Eye (tissue), 1 donor: ENCODE measurements at places on chromosomes 12 and 14.

GRCh38 chr12:129605666-129606065 lies 298.2 kb downstream of the TMEM132D start:
- DNase-seq, result no peak

- DNase-seq, result peak; percentile 30
Observed at GRCh38 chr14:83467811-83468210, 1934.2 kb upstream of the SEL1L start.

GRCh38 chr12:77796775-77797174 lies 33.9 kb upstream of the NAV3 start:
- DNase-seq, result no peak

GRCh38 chr14:39228509-39229221 lies 5.0 kb upstream of the MIA2 start:
- DNase-seq, result no peak

DNA sequence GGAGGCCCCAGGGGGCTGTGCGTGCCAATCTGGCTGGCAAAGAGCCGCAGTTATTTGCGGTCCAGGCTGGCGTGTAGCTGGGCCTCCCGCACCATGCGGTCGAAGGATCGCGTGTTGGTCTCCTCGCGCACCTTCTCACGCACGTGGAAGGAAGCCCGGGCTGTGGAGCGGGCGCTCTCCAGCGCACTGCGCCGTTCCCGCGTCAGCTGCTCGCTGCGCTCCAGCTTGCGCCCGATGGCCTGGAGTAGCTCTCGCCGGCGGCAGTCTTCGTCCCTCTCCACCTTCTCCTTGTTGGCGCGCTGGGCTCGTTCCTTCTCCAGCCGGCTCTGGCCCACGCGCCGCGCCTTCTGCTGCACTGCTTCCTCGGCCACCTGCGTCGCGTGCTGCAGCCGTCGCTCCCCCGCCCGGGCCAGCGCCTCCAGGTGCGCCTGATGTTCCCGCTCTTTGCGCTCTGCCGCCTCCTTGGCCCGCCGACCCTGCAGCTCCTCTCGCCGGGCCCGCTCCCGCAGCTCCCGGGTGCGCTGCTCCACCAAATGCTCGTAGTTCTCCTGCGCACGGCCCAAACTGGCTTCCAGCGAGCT lies 3.1 kb downstream of the CCDC177 start:
- no peak for DNase-seq

GRCh38 chr12:113290506-113290905 lies 44.4 kb downstream of the SLC8B1 start:
- DNase-seq, result no peak

DNA sequence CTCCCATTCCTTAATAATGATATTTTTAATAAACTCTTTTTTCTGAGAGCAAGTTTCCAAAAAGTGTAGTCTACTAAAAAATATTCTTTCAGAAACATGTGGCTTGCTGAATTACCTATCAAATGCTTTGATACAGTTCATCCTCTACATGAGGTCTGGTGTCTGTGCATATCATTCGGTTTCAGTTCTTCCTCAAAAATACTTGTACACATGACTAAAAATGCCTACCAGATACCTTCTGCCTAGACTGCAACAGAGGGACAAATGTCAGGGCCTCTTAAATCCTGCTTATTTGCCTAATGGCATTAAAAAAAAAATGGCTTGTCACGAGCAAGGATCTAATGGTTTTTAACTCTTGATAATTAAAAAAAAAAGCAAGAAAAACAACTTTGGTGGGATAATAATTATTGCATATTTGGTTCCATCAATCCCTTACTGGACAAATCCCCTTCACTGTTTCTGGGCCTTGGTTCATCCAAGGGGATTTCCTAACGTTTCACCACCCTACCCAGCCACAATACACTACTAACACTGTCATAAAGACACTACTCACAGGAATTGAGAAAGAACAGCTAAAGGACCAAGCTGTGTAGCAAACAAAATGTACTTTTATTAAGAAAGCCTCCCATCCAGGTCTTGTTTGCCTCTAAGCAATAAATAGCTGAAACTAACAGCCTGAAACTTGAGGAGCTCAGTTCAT lies 45.7 kb downstream of the PARP11 start:
- no peak for DNase-seq

GRCh38 chr12:52093346-52093745 lies 13.8 kb downstream of the SMIM41 start:
- no peak for DNase-seq

- DNase-seq, result no peak
Observed at GRCh38 chr14:92641306-92641705, 107.1 kb downstream of the LGMN start.

DNA sequence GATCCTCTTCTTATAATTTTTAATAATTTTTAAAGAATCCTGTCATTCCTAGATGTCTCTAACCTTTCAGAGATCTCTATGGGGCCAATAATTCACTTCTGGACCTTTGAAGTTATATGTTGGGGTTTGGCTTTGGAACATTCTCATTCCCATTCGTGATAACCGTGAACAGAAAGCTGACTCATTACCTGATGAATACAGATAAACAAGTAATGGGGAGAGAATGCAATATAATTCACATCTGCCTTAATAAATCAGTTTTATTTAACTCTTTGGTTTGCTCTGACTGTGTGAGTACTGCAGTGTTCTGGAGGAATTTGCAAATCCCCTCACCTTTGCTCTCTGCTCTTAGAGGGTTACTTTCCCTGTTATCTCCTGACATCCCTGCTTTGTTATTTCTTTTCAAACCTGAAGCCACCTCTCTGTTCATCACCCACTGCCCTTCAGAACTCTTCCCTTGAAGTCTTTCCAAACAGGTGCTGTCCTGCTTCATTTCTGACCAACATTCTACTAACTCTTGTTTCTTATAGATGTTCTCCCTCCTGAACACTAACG lies 79.6 kb upstream of the SLC38A2 start:
- DNase-seq, result no peak

GRCh38 chr12:14650789-14651188 lies 45.6 kb downstream of the GUCY2C start:
- DNase-seq, result no peak

DNA sequence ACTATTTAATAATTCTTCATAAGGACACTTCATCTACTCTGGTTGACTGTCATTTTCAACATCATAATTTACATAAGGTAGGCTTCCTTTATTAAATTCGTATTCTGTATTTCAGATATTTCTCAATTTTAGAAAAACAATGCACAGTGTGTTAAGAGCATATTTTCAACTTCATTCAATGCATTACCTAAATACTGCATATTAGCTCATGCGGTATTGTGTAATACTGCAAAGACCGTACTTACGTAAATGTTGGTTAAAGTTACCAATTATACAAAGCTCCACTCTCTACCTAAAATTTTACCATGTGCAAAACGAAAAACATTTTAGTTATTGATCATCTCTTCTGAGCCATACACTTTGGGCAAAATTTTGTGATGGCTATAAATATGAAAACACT lies 62.8 kb downstream of the EXOC5 start:
- DNase-seq, result no peak

DNA sequence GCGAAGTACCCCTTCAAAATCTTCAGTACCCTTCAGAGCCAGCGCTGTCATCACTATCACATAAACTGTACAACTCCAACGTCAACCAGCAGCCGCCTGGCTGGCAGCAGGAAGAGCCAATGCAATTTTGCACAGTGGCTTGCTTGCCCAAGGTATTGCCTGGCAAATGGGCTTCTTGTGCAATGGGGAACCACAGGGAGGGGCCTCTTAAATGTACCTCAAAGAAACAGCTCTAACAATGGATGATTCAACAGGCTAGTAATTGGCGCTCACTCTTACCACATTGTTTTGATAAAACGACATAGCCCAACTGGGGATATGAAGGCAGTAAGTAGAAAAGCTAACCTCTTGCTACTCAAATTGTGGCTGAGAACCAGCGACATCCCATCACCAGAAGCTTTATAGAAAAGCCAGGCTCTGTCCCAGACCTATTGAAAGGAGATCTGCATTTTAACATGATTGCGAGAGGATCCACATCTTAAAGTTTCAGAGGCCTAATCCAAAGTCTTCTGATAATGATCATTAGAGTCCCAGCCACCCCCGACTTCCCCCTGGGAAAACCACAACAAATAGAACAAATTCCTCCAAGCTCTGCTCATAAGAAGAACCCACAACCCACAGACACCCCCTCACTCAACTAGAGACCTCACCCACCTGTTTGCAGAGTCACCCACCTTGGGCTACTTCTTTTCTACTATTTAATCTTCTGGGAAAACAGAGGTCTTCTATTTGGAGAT lies 125.3 kb upstream of the HIF1A start:
- no peak for DNase-seq

DNA sequence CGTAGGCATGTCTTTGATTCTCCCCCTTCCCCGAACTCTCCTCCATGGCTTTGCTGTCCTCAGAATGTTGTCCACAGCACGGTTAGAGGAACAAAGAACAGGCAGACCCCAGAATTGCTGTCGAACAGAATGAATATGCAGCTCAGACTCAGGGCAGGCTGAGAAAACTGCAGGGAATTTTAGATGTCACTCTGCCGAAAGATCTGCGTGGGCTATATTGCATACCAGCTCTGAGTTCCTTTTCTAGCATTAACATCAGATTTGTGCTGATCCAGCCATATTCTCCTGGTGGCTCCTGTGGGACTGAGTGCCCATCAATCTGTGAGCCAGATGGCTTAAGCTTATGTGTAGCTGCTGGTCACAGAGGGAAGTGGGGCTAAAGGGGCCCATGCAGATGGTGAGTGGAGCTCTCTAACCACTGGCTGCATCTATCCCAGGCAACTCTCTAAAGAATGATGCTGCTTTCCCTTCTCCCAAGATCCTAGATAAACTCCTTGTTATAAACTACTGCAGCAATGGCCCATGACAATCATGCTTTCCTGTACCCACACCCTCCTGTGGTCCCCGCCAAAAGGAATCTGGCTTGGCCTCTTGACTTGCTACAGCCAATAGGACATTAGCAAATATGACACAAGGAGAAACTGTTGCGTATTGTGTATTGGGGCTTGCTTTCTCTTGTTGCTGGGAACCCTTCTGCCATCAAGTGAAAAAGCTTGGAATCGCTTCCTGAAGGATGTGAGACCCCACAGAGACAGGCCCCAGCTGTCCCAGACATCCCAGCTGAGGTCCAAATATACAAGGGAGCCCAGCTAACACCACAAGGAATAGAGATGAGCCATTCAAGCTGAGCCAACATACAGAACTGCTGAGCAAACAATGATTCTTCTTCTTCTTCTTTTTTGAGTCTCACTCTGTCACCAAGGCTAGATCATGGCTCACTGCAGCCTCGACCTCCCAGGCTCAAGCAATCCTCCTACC lies 101.3 kb downstream of the FOXN3 start:
- peak; percentile 61 for DNase-seq

- DNase-seq, result no peak
Observed at GRCh38 chr14:87952307-87953094, 40.5 kb downstream of the GALC start.

DNA sequence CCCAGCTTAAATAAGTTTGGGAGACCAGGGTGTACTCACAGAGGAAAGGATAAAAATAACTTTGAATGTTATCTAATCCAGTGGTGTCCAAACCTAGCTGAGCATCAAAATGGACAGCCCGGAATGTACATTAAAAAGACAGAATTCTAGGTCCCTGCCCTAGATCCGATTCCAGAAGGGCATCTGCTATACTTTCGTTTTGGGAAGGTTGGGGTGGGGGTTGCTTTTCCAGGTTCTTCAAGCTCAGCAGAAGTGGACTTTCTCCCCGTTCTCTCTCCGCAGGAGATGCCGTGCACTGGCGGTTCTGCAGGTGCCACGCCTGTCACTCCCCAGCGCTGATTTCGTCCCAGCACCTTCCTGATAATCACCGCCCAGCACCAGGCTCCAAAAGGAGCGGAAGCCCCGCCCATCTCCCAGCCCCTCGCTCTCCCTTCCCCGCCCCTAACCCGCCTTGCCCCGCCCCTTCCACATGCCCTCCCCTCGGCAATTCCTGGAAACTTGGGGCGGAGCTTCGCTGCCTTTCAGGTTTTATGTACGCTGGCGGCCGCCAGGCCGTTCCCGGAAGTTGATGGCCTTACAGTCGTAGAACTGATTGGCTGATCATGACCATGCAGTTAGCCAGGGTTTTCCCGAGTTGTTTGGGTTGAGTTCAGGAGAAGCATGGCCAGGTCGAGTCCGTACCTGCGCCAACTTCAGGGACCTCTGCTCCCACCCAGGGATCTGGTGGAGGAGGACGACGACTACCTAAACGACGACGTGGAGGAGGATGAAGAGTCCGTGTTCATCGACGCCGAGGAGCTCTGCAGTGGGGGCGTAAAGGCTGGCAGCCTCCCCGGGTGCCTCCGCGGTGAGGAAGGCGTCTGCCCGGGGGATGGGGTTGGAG lies at the start of gene HELB:
Gene HELB, plus strand, starts transcription at position 550 of the 883 bp plus-strand sequence. Its CDS starts 111 bp downstream, at position 661.
- peak; percentile 98 for DNase-seq

GRCh38 chr12:66187821-66188220 lies 1.2 kb upstream of the IRAK3 start:
- no peak for DNase-seq

GRCh38 chr14:25010471-25010870 lies 39.5 kb downstream of the STXBP6 start:
- no peak for DNase-seq

DNA sequence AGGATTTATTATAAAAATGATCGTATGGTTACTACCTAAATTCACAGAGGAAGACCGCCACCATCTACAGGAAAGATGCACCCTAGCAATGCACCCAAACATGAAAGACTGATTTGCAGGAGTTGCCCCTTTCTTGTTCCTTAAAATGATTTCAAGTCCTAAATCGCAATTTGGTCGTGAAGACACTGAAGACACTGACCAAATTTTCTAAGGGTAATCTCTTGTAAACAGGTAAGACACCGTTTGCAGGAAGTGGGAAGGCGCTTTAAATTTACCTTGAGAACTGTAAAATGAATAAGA lies 1.0 kb downstream of the SOS2 start:
- DNase-seq, result no peak

GRCh38 chr14:40417777-40418401 lies 985.7 kb upstream of the FBXO33 start:
- peak; percentile 46 for DNase-seq

DNA sequence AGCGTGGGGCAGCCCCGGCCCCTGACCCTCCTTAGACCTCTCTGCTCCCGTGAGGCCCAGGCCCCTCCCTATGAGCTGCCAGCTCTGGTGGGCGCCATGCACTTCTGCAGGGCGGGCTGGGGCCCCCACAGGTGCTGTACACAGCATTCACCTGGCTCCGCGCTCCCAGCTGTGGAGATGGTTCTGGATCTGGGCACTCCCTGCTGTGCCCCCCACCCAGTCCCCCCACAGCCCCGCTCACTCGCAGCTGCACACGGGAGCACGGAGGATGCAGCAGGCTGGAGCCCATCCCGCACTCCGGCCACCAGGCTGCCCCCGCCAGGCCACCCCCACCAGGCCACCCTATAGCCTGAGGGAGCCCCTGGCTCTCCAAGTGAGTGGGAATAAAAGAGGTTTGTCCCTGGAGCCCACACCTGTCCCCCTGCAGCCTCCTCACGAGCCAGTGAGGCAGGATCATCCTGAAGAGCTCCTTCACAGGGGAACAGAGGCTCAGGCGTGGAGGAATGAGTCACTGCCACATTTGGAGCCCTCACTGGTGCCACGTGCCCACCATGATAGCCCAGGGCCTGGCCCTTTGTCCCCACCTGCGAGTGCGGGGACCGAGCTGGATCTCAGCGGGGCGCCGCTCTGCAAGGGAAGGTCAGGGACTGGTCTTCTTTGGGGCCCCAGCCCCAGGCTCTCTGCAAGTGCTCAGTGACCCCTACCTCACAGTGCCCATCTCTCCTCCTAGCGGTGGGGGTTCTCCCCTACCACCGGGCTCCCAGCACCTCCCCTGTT lies 1.9 kb downstream of the ADSS1 start:
- DNase-seq, result no peak

GRCh38 chr12:5043589-5044419 lies at the start of gene KCNA5:
TSS of gene KCNA5 (plus strand) at chr12:5043879. CDS start at chr12:5044148, 269 bp downstream.
- peak; percentile 87 for DNase-seq

- no peak for DNase-seq
Observed at GRCh38 chr12:109827566-109828550, 5.3 kb downstream of the TRPV4 start.

GRCh38 chr12:74401035-74401434 lies 136.6 kb upstream of the ATXN7L3B start:
- DNase-seq, result no peak
